ENCODE measurements at places on chromosomes 12 and 14.

DNA sequence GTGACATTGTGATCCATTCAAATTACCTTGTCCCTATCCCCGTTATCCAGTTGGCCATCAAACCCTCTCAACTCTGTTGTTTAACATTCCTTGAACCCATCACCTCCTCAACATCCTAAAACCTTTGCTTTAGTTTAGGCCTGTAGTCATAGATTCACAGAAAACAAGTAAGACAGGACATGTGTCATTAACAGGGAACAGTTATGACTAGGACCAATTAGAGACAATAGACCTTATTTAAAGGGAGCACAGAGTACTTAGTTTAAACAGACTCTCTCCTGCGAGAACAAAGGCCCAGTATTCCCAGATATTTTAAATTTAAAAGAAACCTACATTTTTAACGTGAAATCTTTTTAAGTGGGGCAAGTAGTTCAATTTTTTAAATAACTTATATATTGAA, 20.0 kb upstream of the HELB start:
- no peak for DNase-seq

DNA sequence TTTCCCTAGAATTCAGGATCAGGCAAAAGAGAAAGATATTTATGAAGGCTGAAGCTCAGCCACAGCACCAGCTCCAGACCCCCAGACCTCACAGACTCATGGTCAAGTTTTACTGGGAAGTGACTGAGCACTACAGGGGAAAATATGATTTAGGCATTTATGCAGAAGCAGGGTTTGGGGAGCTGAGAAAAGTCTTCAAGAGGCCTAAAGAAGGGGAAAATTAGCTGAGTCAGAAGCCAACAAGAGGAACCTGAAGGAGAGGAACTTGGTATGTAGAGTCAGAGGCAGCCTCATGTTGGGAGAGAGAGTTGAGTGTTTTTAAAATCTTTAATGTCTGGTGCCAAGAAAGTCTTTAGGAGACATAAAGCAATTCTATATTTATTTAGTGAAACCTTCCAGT, 63.0 kb downstream of the FOS start:
- no peak for DNase-seq

GRCh38 chr12:4293966-4294505, 20.5 kb downstream of the CCND2 start:
- no peak for DNase-seq

DNA sequence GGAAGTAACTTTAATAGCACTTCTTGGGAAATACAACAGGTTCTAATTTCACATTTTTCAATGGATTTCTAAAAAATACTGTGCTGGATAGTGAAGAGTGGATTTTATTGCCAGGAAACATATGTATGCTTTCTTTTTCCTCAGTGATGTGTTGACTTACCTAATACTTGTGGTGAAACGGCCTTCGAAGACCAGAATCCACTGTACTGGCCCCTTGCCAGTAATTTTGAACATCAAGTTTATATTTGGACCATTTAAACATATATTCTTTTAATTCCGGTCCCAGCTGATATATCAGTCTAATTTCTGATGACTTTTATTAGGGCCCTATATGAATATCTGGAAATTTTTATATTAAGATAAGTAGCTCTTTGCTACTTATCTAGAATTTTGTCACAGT, 1.8 kb downstream of the MSRB3 start:
- DNase-seq, result no peak

- DNase-seq, result no peak
These were observed 9.1 kb upstream of the NEMF start for GRCh38 chr14:49861699-49862088.

DNA sequence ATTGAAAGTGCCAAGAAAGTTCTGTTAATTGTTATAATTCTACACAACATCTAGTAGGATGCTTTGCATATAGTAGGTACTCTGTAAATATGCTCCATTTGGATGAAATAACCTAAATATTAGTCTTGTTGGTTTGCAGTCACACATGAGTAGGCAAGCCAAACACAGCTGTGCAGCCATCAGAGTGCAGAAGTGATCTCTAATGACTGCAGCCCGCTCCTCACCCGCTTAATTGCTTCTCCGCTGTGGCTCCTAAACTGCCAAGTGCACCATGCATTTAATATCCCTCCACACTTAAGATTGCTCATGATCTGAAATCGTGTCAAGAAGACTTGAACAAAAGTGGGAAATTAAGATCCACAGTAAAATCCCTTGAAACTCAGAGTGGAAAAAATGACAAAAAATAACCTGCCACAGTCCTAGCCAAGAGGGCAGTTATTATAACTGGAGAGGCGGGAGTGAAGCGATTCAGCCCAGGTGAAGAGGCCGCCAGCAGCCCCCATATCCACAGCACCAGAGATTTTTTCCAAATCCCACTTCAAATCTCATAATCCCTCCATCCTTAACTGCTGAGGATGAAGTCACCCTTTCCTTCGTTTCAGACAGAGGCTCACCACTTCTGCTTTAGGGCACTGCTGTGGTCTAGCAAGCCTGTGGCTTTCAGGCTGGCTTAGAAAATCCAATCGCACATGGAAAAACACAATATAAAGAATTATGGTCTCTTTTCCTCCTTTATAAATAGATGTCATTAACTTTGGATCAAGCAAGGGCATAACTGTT, 69.5 kb downstream of the TMEM30B start:
- no peak for DNase-seq

DNA sequence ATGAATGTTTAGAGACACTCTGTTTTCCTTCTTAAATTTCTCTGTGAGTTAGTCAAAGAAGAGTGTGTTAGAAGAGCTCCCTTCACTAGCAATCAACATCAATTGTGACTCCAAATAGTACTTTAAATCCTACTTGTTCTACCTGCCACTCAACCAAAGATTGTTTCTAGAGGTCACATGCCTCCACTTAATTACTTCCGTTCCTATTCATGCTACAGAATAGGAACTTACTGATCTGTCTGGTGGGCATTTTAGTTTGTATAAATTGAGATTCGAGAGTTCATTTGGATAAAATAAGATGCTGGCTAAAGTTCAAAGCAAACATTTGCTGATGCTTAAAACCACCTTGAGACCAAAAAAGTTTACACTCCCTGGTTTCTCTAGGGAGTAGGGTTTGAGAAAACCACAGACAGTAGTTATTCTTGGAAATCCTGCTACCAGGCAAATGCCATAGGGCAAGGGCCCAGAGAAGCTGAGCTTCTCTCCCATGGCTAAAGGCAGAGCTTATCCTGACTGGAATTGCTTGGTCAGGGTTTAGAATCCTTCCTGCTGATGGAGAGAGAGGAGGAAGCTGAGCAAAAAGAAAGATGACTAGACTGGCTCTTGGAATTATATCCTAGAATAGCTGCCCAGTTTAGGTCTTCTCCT, 389.6 kb upstream of the ATP2B1 start:
- DNase-seq, result no peak

- no peak for DNase-seq
These were observed 65.0 kb downstream of the CHST11 start for GRCh38 chr12:104521731-104522130.

GRCh38 chr12:68074306-68075027, 85.1 kb downstream of the IFNG start:
- DNase-seq, result no peak

- DNase-seq, result no peak
These were observed 28.8 kb downstream of the MAP3K9 start for GRCh38 chr14:70780396-70781075.

GRCh38 chr12:57451233-57451778, 3.8 kb upstream of the INHBE start:
- no peak for DNase-seq

DNA sequence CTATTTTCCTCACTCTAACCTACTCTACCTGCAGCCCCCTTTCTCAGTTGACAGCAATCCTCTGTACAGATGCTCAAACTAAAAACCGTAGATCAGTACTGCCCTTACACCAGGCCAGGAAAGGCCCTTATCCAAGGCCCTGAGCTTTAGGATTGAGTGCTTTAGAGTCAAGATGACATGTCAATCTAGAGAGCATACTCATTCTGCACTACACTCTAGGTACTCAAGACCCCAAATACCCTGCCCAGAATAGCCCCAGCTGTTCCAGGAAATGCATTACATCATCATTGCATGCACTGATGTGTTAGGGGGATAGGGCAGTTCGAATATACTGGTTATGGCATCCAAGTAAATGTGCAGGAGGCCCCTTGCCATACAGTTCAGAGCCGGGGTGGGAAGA, 3.5 kb upstream of the PHLDA1 start:
- DNase-seq, result no peak

DNA sequence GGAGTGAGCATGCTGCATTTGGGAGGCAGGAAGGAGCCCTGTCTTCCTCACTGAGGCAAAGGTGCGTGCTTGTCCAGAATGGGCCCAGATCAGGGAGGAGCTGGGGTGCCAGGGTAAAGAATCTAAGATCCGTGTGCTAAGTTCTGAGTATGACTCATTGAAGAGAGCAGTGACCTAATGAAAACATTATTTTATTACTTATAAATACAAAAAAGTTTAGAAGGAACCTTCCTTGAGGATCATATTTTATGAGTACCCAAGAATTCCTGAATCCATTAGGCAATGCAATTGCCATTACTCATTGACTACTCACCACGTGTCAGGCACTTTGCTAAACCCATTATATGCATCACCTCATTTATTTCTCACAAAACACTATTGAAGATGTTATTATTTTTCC, 264.7 kb downstream of the EGLN3 start:
- DNase-seq, result no peak

GRCh38 chr14:69865701-69866365, 13.4 kb upstream of the SMOC1 start:
- DNase-seq, result no peak

GRCh38 chr12:81128930-81129554, 51.2 kb downstream of the ACSS3 start:
- no peak for DNase-seq

DNA sequence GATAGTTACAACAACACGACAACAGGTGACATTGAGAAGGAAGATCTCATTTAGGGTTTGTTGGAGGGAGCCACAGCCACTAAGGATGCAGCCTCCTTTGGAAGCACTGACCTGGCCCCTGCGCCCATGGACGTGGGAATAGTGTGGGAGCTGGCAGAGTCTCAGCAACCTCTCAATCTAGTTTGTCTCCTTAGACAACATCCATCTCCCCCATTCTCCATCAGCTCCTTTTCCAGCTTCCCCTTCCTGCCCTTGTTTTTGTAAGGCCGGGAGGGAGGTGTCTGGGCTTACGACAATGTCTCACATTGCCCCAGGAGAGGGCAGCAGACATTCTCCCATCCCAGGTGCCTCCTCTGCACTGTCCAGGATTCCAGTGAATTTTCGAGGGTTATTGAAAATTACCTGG, 170.2 kb upstream of the PZP start:
- no peak for DNase-seq

DNA sequence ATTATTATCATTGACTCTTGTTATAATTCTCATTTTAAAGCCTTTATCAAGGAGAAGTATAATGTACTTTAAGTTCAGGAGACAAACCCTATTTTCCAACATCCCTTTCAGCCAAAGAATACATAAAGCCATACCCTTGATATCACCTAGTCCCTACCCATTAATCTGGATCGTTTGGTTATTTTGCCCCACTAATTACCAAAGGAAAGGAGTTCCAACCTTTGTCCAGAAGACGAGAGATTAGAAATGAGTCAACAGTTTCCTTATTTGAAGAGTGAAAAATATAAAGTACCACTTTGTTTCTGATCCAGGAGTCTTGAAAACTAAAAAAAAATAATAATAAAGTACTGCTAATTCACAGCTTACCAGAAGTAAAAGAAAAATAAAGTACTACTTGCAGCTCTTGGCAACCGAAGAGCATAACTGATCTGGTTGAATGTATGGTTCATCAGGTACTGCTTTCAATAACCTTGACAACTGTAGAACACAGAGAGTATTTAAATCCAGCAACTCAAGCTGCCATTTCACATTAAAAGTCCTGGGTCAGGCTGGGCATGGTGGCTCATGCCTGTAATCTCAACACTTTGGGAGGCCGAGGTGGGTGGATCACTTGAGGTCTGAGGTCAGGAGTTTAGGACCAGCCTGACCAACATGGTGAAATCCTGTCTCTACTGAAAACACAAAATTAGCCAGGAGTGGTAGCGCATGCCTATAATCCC, 33.7 kb downstream of the LIMA1 start:
- no peak for DNase-seq

- DNase-seq, result no peak
These were observed 13.0 kb upstream of the P2RX4 start for GRCh38 chr12:121196902-121197301.

DNA sequence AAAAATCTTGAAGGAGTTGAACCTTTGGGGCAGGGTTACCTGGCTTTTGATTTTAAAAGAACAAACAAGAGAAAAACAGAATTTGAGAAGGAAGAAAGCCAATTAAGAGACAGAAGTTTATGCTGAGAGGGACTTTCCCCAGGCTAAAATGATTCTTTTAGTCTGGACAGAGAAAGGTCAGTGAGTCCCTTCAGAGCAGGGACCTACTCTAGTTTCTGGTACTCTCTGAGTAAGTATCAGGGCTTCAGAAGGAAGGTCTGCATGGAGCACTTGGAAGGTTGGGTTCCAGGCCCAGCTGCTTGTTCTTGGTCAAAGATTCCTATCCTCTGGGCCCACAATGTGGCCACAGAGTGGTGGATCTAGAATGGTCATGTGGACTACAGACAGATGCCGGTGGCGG, 59.6 kb downstream of the KLRG1 start:
- no peak for DNase-seq

DNA sequence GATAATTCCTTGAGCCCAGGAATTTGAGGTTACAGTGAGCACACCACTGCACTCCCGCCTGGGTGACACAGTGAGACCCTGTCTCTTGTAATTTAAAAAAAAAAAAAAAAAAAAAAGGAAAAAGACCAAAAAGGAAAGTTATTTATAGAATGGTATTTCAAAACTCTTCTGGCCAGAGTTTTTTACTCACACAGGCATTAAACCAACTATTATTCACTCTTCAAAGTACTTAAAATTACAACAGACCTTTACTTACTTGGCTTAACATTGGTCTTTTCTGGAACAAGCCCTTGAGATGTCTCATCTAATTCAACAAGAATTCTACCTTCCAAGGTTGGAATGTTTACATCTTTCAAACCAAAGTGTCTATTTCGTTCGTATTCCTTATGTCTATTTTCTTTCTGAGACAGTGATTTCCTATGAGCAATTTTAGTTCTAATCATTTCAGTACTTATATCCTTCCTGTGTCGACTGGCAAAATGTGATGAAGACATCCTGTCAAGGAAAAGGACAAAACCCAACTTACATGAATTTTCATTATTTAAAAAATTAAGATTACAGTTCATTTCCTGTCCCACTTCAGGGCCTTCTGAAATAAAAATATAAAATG, 2.6 kb downstream of the DLGAP5 start:
- no peak for DNase-seq

GRCh38 chr12:54329759-54330158, 4.8 kb downstream of the COPZ1 start:
- no peak for DNase-seq

GRCh38 chr14:53538316-53538881, 385.3 kb upstream of the DDHD1 start:
- no peak for DNase-seq

- DNase-seq, result no peak
These were observed 218.8 kb downstream of the BTG1 start for GRCh38 chr12:91926848-91927247.

- DNase-seq, result no peak
These were observed 17.7 kb downstream of the SLC4A8 start for GRCh38 chr12:51442324-51442723.

- DNase-seq, result no peak
These were observed 156.3 kb downstream of the CCDC91 start for GRCh38 chr12:28346567-28346966.

- DNase-seq, result no peak
These were observed at the start of gene FGF23 for GRCh38 chr12:4379405-4379804. Gene FGF23 (minus strand): TSS chr12:4379712. CDS start chr12:4379582, 130 bp downstream.

- no peak for DNase-seq
These were observed 230.4 kb downstream of the TRHDE start for GRCh38 chr12:72502546-72502945.

- DNase-seq, result no peak
These were observed 16.4 kb downstream of the FAM234B start for GRCh38 chr12:13060581-13060980.

GRCh38 chr12:15707516-15708199, 81.5 kb downstream of the EPS8 start:
- DNase-seq, result no peak
